Activated CD4-positive, alpha-beta T cell treated with anti-CD3 and anti-CD28 coated beads for 24 hours (primary cell): ENCODE measurements at places on chromosomes 13 and 19.

GRCh38 chr19:4589579-4590410 is 30.3 kb upstream of the SEMA6B start:
- DNase-seq = no peak

DNA sequence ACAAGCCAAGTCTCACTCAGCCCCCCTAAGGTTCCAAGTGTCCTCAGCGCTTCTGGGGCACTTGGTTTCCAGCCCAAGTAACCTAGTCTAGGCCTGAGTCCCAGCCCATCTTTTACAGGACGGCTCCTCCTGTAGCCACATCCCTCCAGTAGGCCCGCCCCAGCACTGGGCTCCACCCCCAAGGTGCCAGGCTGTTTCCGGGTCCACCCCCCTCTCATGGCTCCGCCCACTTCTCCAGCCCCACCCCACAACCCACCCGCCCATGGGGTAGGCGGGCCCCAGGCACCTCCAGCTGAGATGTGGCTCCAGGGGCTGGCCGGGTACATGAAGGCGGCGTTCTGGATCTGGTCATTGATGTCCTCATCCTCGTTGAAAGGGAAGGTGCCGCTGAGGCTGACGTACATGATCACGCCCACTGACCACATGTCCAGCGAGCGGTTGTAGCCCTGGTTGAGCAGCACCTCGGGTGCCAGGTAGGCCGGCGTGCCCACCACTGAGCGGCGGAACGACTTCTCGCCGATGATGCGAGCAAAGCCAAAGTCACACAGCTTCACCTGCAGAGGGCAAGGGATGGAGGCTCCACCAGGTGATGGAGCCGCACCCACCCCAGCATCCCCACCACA is 17.2 kb upstream of the DACT3 start:
- peak; percentile 44 for DNase-seq

DNA sequence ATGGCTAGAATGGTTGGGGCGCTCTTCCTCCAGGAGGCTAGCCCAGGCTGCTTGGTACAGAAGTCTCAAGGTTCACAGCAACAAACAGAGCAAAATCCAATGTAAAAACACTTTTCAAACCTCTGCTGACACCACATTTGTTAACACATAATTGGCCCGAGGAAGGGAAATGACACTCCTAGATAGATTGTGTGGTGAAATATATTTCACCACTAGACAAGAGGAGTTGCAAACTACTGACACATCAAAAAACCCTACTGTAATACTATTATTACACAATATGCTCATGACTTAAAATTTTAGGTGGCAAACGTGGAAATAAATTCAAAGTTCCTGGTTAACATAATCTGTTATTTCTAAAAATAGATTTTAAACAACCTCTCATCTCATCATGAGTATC is 643.6 kb downstream of the PCDH9 start:
- DNase-seq = no peak

DNA sequence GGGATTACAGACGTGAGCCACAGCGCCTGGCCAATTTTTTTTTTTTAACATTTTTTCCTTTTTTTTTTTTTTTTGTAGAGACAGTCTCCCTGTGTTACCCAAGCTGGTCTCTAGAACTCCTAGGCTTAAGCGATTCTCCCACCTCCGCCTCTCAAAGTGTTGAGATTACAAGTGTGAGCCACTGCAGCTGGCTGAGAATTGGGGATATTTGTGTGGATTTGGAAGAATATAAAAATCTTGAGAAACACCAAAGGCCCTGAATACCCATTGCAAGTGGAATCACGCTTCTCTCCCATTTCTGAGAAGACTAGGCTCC is 79.9 kb upstream of the ABCC4 start:
- no peak for DNase-seq

DNA sequence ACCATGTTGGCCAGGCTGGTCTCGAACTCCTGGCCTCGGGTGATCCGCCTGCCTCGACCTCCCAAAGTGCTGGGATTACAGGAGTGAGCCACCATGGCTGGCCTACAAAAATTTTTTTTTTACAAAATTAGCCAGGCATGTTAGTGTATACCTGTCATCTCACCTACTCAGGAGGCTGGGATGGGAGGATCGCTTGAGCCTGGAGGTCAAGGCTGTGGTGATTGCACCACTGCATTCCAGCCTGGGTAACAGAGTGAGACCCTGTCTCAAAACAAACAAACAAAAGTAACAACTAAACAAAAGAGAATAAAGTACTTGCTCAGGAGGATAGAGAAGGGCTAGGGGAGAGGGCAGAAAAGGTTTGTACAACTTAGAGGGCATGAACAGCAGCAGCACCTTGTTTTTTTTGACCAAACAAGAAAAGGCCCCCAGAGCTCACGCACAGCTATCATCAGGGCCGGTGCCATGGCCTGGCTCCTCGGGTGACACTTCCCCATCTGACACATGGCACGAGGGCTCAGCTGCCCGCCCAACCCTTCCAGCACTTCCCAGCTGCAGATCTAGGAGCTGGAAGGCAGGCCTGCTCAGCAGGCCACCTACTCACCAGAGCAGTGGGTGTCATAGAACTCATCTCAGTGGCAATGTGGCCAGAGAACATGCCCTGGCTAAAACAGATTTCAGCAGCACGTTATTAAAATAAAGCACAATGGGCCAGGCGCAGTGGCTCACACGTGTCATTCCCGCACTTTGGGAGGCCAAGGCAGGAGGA is 8.6 kb upstream of the SLC7A9 start:
- DNase-seq = no peak

- no peak for DNase-seq
Observed at GRCh38 chr13:39496506-39496905, 106.5 kb downstream of the LHFPL6 start.

DNA sequence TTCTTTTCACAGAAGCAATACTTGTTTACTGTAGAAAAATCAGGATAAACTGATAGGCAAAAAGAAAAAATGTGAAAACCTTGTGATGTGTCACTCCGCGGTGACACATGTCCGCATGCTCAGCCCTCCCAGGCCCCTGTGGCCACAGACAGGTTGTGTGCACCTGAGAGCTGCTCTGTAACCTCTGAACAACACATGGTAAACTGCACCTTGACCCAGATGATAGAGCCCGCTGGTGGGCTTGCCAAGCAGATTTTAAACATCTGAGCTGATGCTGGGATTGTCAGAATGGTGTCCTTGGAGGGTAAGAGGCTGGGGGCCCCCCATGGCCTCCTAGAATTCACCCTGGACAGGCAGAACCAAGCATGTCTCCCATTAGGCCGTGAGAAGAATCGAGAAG is 33.8 kb downstream of the DHRS12 start:
- DNase-seq = no peak

- peak; percentile 2 for DNase-seq
Observed at GRCh38 chr13:66994097-66994496, 236.0 kb downstream of the PCDH9 start.

- no peak for DNase-seq
Observed at GRCh38 chr13:71255633-71256032, 611.4 kb downstream of the DACH1 start.

- DNase-seq = no peak
Observed at GRCh38 chr13:38543561-38543960, 143.3 kb upstream of the FREM2 start.

- DNase-seq = no peak
Observed at GRCh38 chr19:13055213-13056051, 47.2 kb downstream of the LYL1 start.

GRCh38 chr19:17149393-17150135 is 65.6 kb upstream of the USE1 start:
- no peak for DNase-seq

DNA sequence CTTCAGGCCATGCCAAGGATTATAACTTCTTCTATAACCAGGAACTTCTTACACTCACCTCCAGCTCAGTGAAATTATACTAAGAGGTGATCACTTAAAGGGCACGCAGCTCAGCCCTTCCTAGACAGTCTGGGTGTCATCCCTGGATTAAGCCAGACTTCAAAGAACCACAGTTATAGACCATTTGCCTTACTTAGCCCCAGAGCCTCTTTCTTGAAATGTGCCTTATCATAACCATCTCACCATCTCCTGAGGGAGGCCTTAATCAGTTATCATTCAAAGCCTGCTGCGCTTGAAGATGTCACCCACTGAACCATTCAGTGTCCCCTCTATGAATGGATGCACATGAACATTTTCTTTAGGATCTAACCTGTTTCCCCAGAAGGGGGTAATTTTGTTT is 10.1 kb upstream of the DHRS12 start:
- no peak for DNase-seq

DNA sequence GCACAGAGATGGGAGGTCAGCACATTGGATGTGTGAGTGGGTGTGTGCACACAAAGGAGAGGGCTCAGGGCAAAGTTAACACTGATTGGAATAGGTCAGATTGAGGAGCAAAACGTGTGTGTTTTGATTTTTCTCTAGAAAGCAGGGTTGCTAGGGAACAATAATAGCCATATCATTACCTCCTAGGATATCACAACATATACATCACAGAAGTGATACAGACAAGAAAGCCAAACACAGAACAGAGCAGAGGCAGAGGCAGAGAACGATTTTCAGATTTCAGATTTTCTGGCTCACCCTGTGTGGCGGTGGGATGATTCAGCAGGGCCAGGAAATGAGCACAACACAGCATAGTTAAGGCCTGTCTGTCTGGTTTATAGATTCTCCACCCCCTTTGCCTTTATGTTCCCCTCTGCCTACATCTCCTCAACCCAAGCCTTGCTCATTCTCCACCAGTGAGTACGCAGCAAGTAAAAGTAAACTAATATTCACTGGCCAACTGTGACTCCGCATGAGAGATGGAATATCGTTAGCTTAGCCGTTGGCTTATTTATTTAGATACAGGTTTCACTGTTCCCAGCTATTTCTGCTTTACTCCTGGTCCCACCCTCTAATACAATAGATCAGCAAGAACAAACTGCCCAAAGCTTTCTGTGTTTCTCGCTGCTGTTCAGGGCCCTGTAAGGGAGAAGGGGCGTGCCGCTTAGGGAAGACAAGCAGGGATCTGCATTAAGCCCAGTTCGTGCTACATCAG is 182.7 kb upstream of the TSC22D1 start:
- DNase-seq = no peak

DNA sequence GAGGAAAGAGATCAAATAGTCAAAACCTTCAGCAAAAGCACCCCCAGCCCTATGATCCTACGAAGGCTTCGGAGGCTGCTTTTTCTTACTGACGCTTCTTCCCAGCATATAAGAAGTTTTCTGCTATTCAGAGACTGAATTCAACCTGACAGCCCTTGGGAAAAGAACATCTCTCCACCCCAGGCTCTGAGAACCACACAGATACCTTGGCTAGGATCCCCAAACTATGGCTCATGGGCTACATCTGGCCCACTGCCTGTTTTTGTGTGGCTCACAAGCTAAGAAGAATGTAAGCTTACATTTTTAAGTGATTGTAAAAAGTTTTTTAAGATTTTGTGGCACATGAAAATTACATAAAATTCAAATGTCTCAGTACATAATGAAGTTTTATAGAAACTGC is 3.0 kb downstream of the SLC15A1 start:
- no peak for DNase-seq

GRCh38 chr19:1884719-1885334 is 469 bp downstream of the ABHD17A start:
- no peak for DNase-seq

- no peak for DNase-seq
Observed at GRCh38 chr13:105702441-105702840, 833.0 kb downstream of the EFNB2 start.

DNA sequence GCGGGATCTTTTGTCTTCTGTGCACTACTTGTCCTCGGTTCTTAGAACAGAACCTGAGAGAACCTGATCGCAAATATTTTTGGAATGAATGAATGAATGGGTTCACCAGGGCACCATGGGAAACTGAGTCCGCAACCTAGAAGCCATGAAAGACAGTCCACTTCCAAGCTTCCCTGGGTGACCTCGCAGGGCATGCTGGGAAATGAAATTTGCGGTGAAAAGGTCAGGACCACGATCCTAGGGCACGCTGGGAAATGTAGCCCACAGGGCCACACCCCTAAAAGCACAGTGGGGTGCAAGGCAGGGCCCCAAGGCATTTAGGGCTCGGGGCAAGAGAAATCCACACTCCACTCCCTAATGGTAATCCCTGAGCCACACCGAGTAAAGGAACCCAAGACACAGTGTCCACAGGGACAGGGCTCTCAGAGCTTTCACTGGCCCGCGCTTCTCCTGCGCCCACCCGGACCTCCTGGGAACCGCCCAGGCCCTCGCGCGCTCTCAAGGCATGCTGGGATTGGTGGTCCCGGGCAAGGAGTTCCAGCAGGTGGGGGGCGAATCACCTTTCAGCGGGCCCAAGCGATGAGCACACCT is 1.1 kb upstream of the PPP1R12C start:
- peak; percentile 15 for DNase-seq

DNA sequence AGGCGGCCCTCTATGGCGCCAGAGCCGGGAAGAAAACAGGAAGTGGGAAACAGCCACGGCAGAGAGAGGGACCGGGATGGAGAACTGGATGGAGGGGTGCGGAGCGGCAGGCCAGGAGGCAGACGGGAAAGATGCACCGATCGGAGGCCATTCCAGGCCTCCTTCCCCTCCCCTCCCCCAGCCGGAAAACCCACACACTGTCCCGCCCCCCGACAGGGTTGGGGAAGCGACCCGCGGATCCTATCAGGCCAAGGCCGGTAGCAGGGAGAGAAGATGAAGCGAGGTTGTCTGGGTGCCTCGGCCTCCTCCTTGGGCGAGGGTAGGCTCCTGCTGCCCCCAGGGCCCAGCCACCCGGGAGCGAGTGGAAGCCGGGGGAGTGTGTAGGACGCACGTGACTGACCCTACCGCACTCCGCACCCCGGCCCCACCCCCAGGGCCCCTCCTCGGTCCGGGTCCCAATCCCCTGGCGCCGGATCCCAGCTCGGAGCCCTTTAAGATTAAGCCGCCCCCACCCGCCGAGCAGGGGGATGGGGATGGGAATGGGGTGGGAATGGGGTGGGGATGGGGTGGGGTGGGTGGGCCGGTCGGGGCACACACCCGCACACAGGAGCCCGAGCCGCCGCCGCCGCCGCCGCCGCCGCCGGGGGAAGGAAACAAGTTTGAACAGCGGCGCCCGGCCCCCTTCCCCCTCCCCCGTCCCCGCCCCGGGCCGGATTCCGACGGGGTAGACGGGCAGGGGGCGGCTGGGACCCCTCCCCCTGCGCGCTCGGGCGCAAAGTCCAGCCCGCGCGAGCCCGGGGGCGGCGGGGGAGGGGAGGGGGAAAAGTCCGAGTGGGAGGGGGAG is 1.5 kb downstream of the ERF start:
- DNase-seq = no peak

DNA sequence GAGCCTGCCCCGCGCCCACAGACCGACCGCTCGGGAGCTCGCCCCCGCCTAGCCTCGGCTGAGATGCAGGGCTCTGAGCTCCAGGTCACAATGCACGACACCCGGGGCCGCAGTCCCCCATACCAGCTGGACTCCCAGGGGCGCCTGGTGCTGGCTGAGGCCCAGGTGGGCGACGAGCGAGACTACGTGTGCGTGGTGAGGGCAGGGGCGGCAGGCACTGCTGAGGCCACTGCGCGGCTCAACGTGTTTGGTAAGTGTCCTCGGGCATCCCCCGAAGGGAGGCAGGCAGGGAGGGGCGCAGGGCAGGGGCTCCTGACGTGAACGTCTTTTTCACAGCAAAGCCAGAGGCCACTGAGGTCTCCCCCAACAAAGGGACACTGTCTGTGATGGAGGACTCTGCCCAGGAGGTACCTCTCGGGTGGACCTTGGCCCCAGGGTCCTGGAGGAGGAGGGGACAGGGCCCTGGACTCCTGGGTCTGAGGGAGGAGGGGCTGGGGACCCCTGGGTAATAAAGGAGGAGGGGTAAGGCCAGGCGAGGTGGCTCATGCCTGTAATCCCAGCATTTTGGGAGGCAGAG is 3.3 kb downstream of the BCAM start:
- no peak for DNase-seq
